ENCODE measurements at places on chromosomes 3 and 15. TPM values are rescaled to one million over a fixed set of nuclear protein-coding genes. Genes with fewer than 3 reads are reported as not detected.

GRCh38 chr15:43913941-43914340 is 87.1 kb downstream of the WDR76 start:
- no peaks in the 10 kb centered on the region for H3K36me3 ChIP-seq
- H3K4me1 ChIP-seq, result peaks cover 38% of the 10 kb centered on the region
- H3K4me3 ChIP-seq, result no peak overlapping the region
- no peaks in the 10 kb centered on the region for H3K27me3 ChIP-seq

DNA sequence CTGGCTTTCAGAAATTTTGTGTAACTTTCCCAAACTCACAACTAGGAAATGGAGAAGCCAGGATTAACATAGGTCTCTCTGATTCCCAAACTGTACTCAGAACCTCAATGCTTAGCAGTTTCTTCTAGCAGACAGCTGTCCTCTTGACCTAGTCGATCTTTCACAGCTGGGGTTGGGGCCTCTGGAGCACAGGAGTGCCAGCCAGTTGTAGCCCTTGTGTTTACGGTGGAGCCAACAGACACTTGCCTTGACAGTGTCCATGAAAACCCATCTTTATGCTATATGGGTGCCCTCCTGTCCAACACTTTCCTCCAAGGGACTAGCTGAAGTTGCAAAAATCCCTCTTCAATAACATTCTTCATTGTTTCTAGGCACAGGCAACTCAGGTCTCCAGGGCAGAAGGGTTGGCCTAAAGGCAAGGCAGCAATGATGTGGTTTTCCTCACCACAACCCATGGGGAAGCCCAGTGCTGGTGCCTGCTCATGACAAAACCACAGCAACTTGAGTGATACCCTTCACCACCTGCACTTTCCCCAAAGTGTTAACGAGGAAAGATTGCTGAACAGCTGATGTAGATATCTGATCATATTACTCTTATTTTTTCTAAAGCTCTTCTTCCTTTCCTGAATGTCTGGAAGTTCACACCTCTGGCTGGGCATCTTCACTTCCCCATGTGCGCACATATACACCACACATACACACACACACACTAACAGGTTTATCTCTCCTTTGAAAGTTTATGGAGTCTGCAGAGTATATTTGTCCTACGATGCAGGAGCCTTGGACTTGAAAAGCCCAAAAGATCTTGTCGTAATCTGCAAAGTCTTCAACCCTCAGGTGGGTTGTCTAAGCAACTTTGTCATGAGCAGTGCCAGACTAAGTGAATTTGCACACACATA is 11.0 kb upstream of the KNG1 start:
- no peak overlapping the region for H3K4me3 ChIP-seq
- DNase-seq, result no peak
- no peak overlapping the region for H3K27ac ChIP-seq
- H3K4me1 ChIP-seq, result no peaks in the 10 kb centered on the region
- H3K27me3 ChIP-seq, result peaks cover 17% of the 10 kb centered on the region

Gene TRIM42
- total RNA-seq, result not detected

Gene CNTN3
- total RNA-seq, result 18.5 TPM

- no peaks in the 10 kb centered on the region for H3K27me3 ChIP-seq
- H3K27ac ChIP-seq, result no peak overlapping the region
- no peak overlapping the region for H3K4me3 ChIP-seq
- no peaks in the 10 kb centered on the region for H3K4me1 ChIP-seq
Measured at GRCh38 chr3:7752005-7752404, 749.6 kb upstream of the LMCD1 start.

GRCh38 chr3:53123510-53123909 is 6.7 kb downstream of the RFT1 start:
- peaks cover 43% of the 10 kb centered on the region for H3K36me3 ChIP-seq
- no peak for DNase-seq
- no peak overlapping the region for H3K27ac ChIP-seq
- H3K4me3 ChIP-seq, result no peak overlapping the region

- no peaks in the 10 kb centered on the region for H3K27me3 ChIP-seq
- H3K4me1 ChIP-seq, result peaks cover 48% of the 10 kb centered on the region
- H3K27ac ChIP-seq, result peak overlapping the region; percentile 33
Measured at GRCh38 chr3:30631243-30631904, 25.0 kb downstream of the TGFBR2 start.

DNA sequence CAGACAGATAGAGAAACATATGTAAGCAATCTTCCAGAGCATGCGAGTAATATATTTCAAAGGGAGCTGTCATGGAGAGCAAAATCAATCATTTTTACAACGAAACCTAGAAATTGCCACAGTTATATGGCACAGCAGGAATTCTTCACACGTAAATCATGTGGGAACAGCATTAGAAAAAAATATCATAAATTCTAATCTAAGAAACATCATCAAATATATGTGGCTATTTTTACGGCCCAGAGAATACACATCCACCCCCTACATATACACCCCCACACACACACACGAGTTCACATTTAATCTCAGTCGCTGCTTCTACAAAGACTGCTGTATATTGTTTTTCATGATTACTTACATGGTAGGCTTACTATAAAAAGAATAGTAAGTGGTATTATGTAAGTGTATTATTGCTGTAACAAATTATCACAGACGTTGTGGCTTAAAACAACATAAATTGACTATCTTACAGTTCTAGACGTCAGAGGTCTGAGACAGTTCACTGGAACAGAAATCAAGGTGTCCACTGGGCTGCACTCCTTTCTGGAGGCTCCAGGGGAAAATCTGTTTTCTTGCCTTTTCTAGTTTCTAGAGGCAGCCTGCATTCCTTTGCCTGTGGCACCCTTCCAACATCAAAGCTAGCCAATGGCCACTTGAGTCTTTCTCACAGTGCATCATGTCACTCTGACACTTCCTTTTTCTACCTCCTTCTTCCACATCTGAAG is 363.3 kb downstream of the ULK4 start:
- H3K4me3 ChIP-seq, result no peak overlapping the region
- no peaks in the 10 kb centered on the region for H3K4me1 ChIP-seq
- H3K27me3 ChIP-seq, result no peaks in the 10 kb centered on the region
- H3K36me3 ChIP-seq, result no peaks in the 10 kb centered on the region
- no peak overlapping the region for H3K27ac ChIP-seq

DNA sequence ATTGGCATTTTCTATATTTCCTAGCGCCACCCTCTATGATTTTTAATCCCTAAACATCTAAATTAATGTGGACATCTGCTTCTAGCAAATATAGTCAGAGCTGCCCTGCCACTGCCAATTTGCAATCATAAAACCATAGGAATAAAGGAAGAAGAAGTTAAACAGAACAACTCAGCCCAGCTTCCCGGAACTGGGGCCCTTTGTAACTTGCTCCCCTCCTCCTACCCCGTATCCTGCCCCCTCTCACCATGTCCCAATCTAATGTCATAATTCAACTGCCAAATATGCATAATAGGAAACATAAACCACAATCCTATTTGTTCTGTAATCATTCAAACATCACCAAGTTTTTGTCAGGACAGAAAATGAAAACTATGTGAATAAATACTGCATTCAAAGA is 74.4 kb upstream of the ACP3 start:
- H3K27me3 ChIP-seq, result no peaks in the 10 kb centered on the region
- no peak overlapping the region for H3K27ac ChIP-seq
- no peak overlapping the region for H3K4me3 ChIP-seq
- H3K4me1 ChIP-seq, result no peaks in the 10 kb centered on the region
- no peaks in the 10 kb centered on the region for H3K36me3 ChIP-seq

- no peaks in the 10 kb centered on the region for H3K4me1 ChIP-seq
- no peak for DNase-seq
- no peak overlapping the region for H3K27ac ChIP-seq
- peaks cover 16% of the 10 kb centered on the region for H3K27me3 ChIP-seq
- H3K36me3 ChIP-seq, result no peaks in the 10 kb centered on the region
Measured at GRCh38 chr3:168858327-168858726, 762.6 kb upstream of the GOLIM4 start.

Gene MELTF
- total RNA-seq, result 0.89 TPM
